ENCODE measurements at places on chromosomes 4 and X.

DNA sequence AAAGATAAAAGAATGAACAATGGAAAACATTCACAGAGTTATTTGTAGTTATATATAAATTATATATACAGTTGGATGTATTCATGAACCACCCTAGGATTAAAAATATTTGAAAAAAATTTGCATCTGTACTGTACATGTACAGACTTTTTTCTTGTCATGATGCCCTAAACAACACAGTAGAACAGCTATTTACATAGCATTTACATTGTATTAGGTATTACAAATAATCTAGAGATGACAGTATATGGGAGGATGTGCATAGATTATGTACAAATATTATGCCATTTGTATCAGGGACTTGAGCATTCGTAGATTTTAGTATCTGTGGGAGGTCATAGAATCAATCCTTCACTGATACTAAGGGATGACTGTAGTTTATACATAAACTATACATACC lies 44.8 kb downstream of the GSTCD start:
- DNase-seq, result no peak

GRCh38 chr4:116015062-116015461 lies 901.6 kb upstream of the NDST4 start:
- DNase-seq, result no peak

- no peak for DNase-seq
Measured at GRCh38 chrX:78119521-78120227, 15.6 kb downstream of the PGK1 start.

GRCh38 chrX:118024482-118024881 lies 92.1 kb downstream of the KLHL13 start:
- no peak for DNase-seq

DNA sequence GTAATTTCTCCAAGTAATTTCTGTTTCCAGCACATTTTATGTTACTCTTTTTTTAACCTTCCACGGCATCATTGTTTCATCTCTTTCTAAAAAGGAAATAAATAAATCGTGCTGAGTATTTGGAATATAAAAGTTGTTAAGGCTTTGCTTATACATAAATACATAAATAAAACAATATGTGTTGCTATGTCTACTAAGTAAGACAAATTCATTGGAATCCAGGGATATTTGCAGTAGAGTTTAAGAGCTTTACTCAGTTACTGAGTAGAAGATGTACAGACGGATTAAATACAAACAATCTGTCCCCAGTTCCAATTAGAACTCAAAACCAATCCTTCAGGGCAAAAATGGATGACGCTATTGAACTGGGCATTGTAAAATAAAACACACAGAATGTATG lies 1.4 kb downstream of the ARHGAP24 start:
- no peak for DNase-seq

GRCh38 chr4:90209922-90210321 lies 82.7 kb downstream of the CCSER1 start:
- DNase-seq, result no peak

DNA sequence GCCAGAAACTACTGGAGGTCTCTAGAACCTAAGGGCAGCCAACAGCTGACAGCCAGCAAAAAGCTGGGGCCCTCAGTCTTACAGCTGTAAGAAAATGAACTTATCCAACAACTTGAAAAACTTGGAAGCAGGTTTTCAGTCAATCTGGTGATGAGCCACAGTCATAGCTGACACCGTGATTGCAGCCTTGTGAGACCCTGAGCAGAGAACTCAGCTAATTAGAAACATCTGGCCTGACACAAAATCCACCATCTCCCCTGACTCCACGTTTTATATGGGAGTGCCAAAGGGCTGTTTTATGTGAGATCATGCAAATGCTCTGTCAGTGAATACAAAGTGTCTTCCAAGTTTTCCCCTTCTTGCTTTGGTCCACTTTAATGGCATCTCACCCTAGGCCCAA lies 198.8 kb upstream of the DCAF8L1 start:
- no peak for DNase-seq

GRCh38 chrX:13094374-13094773 lies 50.0 kb upstream of the FAM9C start:
- DNase-seq, result no peak

Data from activated T-cell treated with anti-CD3 and anti-CD28 coated beads, Interleukin-2, amount 50 U/mL, for 24 hours (primary cell).